ENCODE measurements at places on chromosomes 3 and 15.

- DNase-seq: no peak
These were observed 663.7 kb downstream of the AGBL1 start for GRCh38 chr15:86743283-86743903.

GRCh38 chr3:105322570-105323273 is 44.0 kb upstream of the ALCAM start:
- no peak for DNase-seq

GRCh38 chr3:187811585-187812250 is 66.5 kb upstream of the BCL6 start:
- DNase-seq: no peak

DNA sequence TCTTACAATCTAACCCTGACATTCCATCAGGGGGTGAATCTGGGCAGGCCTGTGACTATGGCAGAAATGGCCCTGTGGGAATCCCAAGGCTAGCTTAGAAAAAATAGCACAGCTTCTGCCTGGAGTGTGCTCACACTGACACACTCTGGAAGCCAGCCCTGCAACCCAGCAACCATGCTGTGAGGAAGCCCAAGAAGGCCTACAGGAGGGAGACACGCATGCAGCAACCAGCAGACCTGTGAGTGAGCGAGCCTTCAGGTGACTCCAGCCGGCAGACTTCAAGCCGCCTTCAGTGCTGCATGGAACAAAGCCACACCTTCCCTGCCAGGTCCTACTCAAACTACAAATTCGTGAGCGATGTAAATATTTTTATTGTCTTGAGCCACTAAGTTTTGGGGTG is 26.1 kb downstream of the RAB6B start:
- no peak for DNase-seq

GRCh38 chr15:85910834-85911233 is 116.1 kb upstream of the KLHL25 start:
- no peak for DNase-seq

- no peak for DNase-seq
These were observed 8.3 kb upstream of the PIGZ start for GRCh38 chr3:196976941-196977340.

- no peak for DNase-seq
These were observed 130.9 kb downstream of the CHSY1 start for GRCh38 chr15:101120987-101121386.

GRCh38 chr3:150312018-150312657 is 96.0 kb upstream of the TSC22D2 start:
- DNase-seq: no peak

DNA sequence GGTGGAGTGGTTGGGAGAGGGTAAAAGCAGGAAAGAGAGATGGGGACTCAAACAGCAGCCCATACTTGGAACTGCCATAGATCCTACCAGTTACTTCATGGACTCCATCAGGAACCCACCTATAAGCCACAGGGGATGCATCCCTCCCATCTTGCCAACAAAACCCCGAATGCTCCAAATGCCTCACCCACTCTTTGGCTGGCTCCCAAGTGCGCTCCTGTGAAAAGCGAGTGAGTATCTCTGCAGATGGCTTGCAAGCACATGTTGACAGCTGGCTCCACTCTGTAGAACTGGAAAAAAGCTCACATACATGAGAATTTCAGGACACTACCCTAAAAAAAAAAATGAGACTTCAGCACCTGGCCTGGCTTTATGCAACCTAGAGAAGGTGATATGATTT is 151.0 kb downstream of the UBE3A start:
- no peak for DNase-seq

DNA sequence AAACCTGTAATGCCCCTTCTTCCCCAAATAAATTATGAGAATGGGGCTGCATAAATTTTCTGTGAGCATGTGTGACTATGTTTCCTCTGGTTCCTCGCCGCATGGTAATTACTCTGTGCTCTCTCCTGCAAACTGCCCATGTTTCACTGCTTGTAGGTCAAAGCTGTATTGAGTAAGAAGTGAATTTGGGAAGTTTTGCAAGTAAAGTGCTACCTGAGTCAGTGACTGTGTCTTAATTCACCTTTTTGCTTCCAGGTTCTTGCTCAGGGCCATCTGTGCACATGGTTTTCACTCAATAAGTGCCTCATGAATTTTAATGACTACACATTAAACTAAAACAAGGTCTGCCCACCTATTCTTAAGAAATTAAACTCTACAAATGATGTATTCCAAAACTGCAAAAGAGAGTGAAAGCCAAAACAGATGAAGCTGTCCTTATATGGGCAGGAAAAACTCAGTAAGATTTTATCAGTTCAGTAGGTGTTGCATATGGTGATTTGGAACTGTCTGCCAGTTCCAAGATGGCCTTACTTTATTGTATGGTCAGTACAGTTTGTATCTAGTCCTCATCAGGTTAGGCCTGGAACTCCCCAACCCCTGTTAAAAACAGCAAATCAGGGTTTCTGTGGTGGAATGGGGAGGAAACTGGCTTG is 100.0 kb downstream of the LPP start:
- no peak for DNase-seq

DNA sequence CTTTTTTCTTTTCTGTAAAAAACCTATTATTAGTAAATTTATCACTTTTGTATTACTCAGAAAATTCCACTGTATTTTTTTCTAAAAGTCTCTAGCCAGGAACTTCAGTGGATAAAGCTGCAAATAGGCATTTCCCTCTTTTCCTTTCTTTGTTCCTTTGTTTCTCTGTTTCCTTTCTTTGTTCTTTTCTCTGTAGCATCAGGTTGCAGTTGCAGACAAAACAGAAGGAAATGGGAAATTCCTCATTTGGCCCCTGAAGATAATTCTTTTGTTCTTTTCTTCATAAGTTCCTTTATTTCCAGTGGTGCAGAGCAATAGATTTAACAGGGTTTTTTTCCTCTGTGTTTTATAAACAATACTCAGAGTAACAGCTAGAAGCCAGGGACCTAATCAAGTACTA is 416.5 kb downstream of the TBL1XR1 start:
- DNase-seq: no peak

DNA sequence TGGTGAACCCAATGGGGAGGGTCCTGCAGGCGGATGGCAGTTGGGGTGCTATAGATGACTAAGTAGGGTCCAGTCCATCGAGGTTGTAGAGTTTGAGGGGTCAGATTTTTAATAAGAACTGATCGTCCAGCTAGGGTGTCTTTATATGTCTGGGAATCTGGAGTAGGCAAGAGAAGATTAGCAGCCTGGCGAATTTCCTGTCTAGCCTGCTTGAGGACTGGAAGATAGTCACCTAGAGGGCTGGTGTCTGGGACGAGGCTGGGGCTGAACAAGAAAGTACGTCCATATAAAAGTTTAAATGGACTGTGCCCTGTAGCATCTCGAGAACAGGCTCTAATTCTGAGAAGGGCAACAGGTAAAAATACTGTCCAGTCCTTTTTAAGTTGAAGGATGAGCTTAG is 6.7 kb upstream of the IP6K2 start:
- DNase-seq: no peak

- DNase-seq: no peak
These were observed 370.7 kb upstream of the SLCO3A1 start for GRCh38 chr15:91482799-91483198.

DNA sequence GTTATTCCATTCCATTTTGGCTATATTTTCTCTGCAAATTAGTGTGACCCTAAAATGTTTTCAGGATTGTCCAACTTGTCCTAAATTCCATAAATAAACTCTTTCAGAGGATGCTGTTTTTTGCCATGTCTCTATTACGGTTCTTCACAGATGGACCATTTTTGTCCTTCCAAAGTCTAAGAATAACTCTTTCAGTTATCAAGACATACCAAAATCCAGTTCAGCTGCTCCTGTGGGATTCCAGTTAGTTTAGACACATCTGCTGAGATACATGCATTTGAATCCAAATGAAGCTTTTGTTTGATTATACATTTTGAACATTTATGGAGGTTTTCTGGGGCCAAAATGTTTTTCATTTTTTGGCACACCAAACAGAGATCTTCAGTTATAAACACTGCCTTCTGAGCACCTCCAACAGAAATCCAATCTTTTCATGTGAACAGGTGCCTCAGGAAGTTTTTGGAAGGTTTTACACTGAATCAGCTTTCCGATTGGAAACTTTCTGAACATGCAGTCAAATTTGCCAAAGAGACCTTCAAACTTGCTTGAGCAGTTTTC is 80.7 kb downstream of the TIGIT start:
- DNase-seq: no peak

- no peak for DNase-seq
These were observed 390.2 kb downstream of the NR2F2 start for GRCh38 chr15:96720656-96721055.

DNA sequence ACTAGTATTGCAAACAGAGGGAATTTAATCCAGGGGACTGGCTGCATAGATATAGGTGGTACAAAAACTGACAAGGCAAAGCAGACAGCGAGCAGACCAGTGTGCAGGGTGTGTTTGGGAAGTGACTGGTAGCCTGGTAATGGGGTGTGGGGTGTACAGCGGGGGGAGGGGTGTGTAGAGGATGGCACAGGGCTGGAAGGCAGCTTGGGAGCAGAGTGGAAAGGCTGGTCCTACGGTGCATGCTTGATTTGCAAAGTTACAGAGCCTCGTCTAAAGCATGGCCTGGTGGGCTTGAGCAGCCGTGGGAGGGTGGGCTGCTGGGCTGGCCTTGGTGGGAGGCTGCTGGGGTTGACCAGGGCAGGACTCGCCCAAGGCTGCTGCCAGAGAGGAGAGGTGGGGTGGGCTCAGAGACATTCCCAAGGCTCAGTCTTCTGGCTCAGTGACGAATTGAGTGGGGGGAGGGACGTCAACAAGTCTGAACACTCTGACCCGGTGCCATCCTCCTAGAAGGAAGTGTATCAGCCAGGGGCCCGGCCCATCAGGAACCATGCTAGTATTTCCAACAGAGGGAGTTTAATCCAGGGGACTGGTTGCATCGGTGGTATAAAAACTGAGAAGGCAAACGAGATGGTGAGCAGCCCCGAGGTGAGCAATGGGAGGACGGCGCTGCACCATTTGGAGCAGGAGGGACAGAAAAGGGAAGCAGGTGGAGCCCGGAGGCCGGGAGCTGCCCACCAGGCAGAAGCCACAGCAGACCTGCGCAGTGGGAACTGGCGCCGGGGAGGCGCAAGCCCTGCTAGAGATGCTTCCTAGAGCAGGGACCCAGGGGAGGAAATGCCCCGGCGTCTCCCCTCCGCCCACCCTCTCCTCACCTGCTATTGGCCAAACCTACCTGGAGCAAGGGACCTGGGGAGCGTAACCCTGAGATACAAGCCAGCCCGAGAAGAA is 29.2 kb downstream of the CPN2 start:
- DNase-seq: no peak

DNA sequence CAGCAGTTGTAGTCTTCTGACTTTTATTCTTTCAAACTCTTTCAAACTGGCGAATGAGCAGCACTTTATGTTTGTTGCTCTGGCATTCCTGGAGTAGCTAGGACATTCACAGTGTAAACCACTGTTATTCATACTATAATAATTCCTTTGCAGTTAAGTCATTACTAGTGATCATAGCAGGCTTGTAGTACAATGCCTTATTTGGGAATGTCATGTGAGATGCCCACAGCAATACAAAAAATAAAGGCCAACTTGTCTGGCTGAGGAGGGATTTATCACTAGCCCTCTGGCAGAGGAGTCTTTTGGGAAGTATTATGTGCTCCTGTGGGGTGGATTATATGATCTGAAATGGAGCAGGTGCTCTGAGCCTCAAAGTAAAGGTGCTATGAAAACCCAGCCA is 197.2 kb downstream of the VGLL3 start:
- DNase-seq: no peak

- no peak for DNase-seq
These were observed 69.4 kb upstream of the GAP43 start for GRCh38 chr3:115553796-115554486.

DNA sequence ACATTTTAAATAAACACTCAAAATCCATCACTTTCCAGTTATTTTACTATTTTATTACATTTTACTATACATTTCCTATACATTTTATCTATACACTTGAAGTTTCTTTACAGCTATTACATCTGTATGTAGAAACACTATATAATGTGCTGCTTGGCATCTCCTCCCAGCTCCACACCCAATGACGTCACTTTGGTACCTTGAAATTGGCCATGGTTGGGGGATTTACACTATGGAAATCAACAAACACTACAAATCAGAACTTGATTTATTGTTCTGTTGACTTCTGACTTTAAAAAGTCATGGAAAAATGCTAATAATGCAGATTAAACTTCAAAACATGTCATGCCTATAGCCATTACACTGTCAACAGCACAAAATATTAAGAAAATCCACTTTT is 48.9 kb upstream of the STT3B start:
- no peak for DNase-seq

DNA sequence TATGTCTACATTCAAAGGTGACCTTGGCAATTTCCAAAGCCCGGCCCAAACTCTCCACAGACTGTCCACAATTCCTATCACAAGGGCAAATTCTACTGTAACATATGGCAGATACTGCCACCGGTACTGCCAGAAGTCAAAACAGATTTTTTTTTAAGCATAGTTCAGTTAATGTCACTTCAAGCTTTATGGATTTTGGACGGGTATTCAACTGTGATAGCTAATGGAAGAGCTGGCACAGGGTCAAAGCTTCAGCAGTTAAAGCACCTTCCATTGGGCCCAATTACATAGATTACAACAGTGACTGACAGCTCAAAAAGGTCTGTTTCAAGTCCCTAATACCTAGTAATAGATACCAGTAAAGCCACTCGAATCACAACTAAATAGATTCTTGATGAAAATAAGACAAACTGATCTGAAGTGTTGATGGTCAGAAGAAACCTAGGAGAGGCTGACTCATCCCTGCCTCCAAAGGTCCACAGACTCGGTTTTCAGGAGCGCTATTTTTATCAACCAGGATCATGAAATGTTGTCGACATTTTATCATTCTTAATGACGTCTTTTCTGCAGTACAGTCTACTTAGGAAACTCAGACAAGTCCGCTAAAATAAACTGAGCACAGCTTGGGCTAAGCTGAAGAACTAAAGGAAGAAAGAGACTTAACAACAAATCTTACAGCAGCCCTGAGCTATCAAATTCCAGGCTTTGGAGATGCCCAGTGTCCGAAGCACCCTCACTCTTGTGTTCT is 38.7 kb downstream of the ANXA2 start:
- DNase-seq: no peak

- DNase-seq: peak; percentile 19
These were observed 18.5 kb downstream of the LIMD1 start for GRCh38 chr3:45612918-45613602.

DNA sequence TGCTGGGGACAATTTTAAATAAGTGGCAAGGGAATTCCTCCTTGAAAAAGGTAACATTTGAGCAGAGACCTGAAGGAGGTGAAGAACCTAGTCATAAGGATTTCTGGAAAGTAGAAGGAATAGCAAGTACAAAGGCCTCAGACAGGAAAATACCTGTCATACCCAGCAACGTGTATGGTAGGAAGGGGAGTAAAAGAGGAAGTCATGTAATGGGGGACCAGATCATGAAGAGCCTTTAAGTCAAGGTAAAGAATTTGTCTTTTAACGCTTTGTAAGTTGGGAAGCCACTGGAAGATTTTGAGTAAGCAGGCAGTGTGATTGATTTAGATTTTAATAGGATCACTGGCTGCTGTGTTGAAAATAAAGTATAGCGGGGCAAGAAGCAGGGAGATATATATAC is 43.4 kb upstream of the FAH start:
- no peak for DNase-seq

All from hypothalamus (tissue), 51 donors.